Neural progenitor cell (in vitro differentiated cells): ENCODE measurements at places on chromosomes 11 and 22. TPM values are rescaled to one million over a fixed set of nuclear protein-coding genes. Genes with fewer than 3 reads are reported as not detected.

DNA sequence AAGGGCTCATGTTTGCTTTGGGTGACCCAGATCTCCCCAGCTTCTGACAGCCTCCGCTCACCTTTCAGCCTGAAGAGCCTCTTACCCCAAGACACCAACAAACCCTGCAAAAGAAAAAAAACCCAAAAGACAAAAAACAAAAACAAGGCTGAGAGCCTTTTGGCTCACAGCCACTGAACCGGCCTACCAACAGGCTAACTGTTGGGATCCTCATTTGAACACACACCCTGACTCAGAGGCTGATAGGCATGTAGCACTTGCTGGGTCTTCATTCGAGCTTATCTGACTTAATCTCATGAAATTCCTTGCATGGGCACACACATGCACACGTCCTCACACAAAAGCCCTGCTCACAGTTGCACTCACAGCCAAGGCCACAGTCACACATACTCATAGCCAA lies 22.9 kb upstream of the TSKU start:
- H3K27ac ChIP-seq, result no peak overlapping the region
- no peak overlapping the region for H3K4me3 ChIP-seq
- peaks cover 42% of the 10 kb centered on the region for H3K4me1 ChIP-seq
- no peak for DNase-seq

DNA sequence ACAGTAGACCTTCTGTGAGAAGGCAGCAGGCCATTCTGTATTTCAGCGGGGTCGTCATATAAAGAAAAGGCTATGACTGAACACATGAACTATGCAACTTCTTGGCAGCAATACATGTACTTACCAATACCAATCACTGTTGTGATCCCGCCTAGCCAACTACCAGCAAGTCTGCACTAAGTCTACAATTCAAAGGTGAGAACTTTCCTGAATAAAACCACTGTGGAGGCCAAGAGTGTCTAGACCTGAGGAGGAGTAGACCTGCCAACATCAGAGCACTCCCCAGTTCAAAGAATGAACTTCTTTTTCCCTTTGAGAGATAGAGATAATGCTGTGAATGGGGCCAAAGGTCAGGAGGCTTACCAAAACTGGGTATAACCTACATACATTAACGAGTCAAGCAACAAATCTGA lies 108.2 kb downstream of the SIK3 start:
- no peaks in the 10 kb centered on the region for H3K27me3 ChIP-seq
- H3K4me3 ChIP-seq, result no peak overlapping the region
- DNase-seq, result no peak
- peak overlapping the region; percentile 18 for H3K27ac ChIP-seq
- peaks cover 47% of the 10 kb centered on the region for H3K4me1 ChIP-seq

GRCh38 chr22:42414021-42414420 lies 18.2 kb downstream of the NFAM1 start:
- H3K4me3 ChIP-seq, result no peak overlapping the region
- no peaks in the 10 kb centered on the region for H3K27me3 ChIP-seq
- no peak for DNase-seq
- H3K36me3 ChIP-seq, result no peaks in the 10 kb centered on the region

GRCh38 chr11:118240999-118241763 lies 11.0 kb downstream of the MPZL3 start:
- H3K36me3 ChIP-seq, result no peaks in the 10 kb centered on the region
- peaks cover 31% of the 10 kb centered on the region for H3K27me3 ChIP-seq
- DNase-seq, result no peak
- no peaks in the 10 kb centered on the region for H3K4me1 ChIP-seq
- no peak overlapping the region for H3K4me3 ChIP-seq

- peak; percentile 84 for DNase-seq
- H3K36me3 ChIP-seq, result no peaks in the 10 kb centered on the region
- no peak overlapping the region for H3K4me3 ChIP-seq
- no peak overlapping the region for H3K27ac ChIP-seq
Measured at GRCh38 chr11:2298795-2299761, 2.6 kb downstream of the C11orf21 start.

DNA sequence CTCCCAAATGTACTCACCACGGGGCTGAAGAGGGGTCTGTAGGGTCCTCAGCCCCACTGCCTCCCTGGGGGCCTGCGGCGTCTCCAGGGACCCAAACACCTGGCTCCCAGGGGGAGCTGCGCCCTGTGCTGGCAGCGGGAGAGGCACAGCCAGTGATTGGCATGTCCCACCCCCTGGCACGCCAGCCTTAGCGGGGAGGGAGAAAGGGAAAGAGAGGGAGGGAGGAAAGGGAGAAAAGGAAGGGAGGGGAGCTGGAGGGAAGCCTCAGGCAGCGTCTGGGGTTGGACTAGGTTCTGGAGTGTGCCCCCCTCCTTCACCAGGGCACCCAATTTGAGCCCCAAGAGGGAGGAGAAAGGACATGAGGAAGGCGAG lies at the start of gene CHRM1:
Gene CHRM1 (minus strand): TSS at position 163 of the 372 bp plus-strand sequence. CDS start 10,263 bp downstream, outside the sequence.
- H3K4me3 ChIP-seq, result no peak within 1 kb of the TSS
- no peaks in the 10 kb centered on the region for H3K36me3 ChIP-seq
- DNase-seq, result no peak
- peaks cover 42% of the 10 kb centered on the region for H3K27me3 ChIP-seq
- peaks cover 11% of the 10 kb centered on the region for H3K4me1 ChIP-seq

- no peaks in the 10 kb centered on the region for H3K4me1 ChIP-seq
- no peaks in the 10 kb centered on the region for H3K36me3 ChIP-seq
- H3K27ac ChIP-seq, result no peak overlapping the region
- peaks cover 5% of the 10 kb centered on the region for H3K27me3 ChIP-seq
Measured at GRCh38 chr11:2576111-2576510, 123.7 kb downstream of the KCNQ1OT1 start.

- H3K36me3 ChIP-seq, result no peaks in the 10 kb centered on the region
- H3K4me1 ChIP-seq, result no peaks in the 10 kb centered on the region
- H3K27me3 ChIP-seq, result no peaks in the 10 kb centered on the region
Measured at GRCh38 chr11:84173078-84173477, 886.9 kb upstream of the CCDC90B start.

- no peaks in the 10 kb centered on the region for H3K36me3 ChIP-seq
- H3K27me3 ChIP-seq, result no peaks in the 10 kb centered on the region
- peaks cover 26% of the 10 kb centered on the region for H3K4me1 ChIP-seq
- H3K27ac ChIP-seq, result no peak overlapping the region
Measured at GRCh38 chr11:12243486-12243885, 133.1 kb downstream of the MICAL2 start.

DNA sequence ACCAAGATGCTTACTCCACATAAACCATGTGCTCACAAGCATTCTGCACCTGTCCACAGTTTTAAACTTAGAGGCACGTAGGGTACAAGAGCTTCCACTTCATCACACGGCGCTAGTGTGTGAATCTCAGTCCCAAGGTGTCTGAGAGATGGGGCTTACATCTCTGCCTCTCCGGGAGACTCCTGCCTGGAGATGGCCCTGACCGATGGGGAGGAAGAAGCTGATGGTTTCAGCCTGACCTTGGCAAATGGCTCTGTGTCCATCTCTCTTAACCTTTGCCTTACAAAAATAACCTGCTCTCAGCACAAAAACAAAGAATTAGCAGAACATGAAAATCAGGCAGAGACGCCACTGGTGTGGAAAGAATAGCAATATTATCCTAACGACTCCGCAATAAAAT lies 559.3 kb upstream of the B3GAT1 start:
- H3K36me3 ChIP-seq, result no peaks in the 10 kb centered on the region
- H3K4me3 ChIP-seq, result no peak overlapping the region
- no peak for DNase-seq
- no peaks in the 10 kb centered on the region for H3K4me1 ChIP-seq
- H3K27ac ChIP-seq, result no peak overlapping the region

Gene ELF5
- not detected in 2 replicates for total RNA-seq

GRCh38 chr11:128469220-128469619 lies 118.1 kb downstream of the ETS1 start:
- no peak overlapping the region for H3K4me3 ChIP-seq
- no peaks in the 10 kb centered on the region for H3K27me3 ChIP-seq
- no peak overlapping the region for H3K27ac ChIP-seq
- H3K4me1 ChIP-seq, result peaks cover 8% of the 10 kb centered on the region
- DNase-seq, result no peak

Gene OR2AT4
- total RNA-seq, result 0.22 TPM in 1 of 2 replicates, not detected in the other

DNA sequence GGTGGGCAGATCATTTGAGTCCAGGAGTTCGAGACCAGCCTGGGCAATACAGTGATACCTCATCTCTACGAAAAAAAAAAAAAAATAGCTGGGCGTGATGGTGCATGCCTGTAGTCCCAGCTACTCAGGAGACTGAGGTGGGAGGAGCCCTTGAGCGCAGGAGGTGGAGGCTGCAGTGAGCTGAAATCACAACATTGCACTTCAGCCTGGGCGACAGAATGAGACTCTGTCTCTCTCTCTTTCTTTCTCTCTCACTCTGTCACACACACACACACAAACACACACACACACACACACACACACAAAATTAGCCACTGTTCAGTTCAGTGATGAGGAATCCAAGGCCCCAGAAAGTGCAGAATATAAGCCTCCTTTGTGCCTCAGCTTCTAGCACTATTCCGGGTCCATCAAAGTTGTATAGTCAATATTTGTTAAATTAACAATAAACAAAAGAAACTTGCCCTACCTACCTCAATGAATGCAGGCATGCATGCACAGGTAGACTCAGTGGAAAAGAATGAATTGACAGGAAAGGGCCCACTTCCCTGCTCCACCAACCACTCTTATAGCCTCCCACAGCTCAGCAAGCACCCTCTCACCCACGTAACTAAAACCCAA lies 3.9 kb upstream of the SMIM35 start:
- no peak for DNase-seq
- H3K27ac ChIP-seq, result no peak overlapping the region
- H3K4me3 ChIP-seq, result no peak overlapping the region
- no peaks in the 10 kb centered on the region for H3K36me3 ChIP-seq
- peaks cover 7% of the 10 kb centered on the region for H3K4me1 ChIP-seq
